ENCODE measurements at places on chromosomes 13 and 19.

- no peak for DNase-seq
Observed at GRCh38 chr19:13241231-13242104, 91.3 kb downstream of the IER2 start.

DNA sequence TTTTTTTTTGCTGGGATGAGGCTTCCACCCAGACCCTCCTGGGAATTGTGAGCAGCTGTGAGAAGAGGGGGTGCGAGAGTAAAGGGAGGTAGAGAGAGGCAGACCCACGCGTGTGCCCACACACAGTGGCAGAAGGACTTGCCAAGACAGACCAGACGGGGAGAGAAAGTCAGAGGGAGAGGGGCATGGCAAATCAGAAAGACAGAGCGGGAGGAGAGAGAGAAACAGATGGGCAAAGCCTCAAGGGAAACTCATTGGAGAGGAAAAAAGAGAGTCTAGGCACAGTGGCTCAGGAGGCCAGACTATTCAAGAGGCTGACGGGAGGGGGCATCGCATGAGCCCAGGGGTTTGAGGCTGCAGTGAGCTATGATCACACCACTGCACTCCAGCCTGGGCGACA lies 17.0 kb downstream of the CATSPERG start:
- no peak for DNase-seq

DNA sequence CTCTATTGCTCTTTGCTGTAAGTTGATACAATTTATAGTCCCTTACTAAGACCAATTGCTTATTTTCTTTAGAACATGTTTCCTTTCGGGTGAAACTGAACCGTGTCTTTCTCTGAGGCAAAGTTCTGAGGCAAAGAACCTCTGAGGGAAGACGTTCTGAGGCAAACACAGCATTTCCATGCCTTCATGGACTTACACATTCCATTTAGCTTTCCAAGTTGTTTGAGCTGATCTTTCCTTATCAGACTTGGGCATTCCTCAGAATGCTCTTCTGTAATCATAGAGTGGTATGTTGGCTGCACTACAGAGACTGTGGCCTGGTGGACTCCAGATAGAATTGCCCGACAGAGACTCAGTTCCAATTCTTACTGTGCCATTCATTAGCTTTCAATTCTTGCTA lies 579.1 kb downstream of the KCTD12 start:
- DNase-seq = no peak

DNA sequence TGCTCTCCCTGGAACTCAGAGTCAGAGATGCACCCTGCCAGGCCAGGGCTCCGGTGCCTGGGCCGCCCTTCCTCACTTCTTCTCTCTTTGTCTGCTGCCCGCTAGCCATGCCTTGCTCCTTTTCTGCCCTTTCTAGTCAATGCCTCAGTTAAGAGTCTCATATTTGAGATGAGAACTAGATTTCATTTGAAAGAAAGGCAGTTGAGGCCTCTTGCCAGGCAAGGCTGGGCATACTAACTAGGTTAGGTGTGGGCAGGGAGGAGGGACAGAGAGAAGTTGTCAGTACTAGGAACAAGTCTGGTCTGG lies 341.6 kb downstream of the DNAJC15 start:
- DNase-seq = no peak

DNA sequence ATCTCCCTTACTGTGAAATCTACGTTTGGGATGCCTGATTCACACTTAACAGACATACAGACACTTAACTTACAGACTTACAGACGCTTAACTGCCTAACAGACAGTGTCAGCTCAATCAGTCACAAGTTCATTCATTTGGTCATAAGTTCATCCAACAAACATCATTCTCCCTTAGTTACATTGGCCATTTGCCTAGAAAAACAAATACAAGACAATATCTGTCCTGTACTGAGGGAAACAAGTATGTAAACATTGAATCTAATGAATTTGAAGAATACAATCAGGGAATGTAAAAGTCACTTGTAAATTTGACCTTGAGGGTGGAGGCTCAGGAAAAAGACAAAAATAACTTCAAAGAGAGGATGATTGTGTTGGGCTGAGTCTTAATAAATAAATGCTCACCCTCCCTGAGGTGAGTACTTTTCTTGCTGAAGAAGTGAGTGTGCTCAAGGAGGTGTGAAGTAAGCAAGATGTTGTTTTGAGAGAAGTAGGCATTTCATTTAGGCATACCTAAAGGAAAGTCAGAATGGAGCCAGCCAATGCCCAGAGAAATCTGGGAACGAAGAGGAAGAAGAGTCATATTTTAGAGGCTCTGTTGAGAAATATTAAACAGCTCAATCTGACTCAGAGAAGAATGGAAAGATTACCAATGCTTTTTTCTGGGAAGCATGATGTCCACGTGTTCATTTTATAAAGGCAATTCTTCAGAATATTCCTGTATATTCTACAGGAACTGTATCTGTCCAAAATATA lies 958.4 kb upstream of the SLC10A2 start:
- no peak for DNase-seq

GRCh38 chr13:38863536-38863935 lies 127.1 kb downstream of the STOML3 start:
- no peak for DNase-seq

- DNase-seq = no peak
Observed at GRCh38 chr19:50344661-50345318, 15.6 kb upstream of the KCNC3 start.

- DNase-seq = no peak
Observed at GRCh38 chr13:46593398-46593797, 40.4 kb downstream of the LRCH1 start.

DNA sequence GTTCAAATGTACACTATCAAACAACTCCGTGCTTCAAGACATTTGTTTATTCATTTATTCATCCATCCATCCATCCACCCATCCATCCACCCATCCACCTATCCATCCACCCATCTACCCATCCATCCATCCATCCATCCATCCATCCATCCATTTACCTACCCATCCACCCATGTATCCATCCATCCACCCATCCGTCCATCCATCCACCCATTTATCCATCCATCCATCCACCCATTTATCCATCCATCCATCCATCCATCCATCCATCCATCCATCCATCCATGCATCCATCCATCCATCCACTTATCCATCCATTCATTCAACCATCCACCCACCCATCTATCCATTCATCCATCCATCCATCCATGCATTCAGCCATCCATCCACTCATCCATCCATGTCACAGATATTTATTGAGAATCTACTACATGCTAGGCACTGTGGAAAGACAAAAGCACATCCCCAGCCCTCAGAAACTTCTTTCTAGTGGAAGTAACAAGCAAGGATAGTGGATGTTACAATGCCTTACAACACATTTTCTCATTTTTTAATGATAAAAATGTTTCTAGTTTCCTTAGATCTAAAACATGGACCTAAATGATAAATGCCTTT lies 237.6 kb downstream of the ZNF536 start:
- DNase-seq = no peak

DNA sequence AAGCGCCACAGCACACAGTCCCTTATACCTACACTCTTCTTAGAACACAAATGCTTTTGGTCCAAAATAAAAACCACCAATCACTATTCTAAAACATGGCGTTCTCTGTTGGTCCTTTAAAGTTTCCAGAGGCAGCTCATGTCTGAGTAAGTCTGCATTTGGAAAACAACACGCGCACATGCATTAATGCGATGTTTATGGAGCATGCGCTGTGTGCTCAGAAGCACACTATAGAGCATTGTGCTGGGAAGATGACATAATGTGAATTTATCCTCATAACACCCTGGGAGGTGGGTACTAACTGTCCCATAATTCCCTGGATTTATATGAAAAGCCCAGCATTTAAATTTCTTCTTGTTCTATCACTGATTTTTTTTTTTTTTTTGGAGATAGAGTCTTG lies 10.7 kb downstream of the ZNF682 start:
- DNase-seq = no peak

GRCh38 chr19:51311351-51312257 lies at the start of gene IGLON5:
Gene IGLON5 (plus strand): TSS chr19:51311644. CDS start chr19:51311848, 204 bp downstream.
- no peak for DNase-seq

GRCh38 chr19:8512115-8512967 lies 1.6 kb downstream of the ZNF414 start:
- DNase-seq = no peak

DNA sequence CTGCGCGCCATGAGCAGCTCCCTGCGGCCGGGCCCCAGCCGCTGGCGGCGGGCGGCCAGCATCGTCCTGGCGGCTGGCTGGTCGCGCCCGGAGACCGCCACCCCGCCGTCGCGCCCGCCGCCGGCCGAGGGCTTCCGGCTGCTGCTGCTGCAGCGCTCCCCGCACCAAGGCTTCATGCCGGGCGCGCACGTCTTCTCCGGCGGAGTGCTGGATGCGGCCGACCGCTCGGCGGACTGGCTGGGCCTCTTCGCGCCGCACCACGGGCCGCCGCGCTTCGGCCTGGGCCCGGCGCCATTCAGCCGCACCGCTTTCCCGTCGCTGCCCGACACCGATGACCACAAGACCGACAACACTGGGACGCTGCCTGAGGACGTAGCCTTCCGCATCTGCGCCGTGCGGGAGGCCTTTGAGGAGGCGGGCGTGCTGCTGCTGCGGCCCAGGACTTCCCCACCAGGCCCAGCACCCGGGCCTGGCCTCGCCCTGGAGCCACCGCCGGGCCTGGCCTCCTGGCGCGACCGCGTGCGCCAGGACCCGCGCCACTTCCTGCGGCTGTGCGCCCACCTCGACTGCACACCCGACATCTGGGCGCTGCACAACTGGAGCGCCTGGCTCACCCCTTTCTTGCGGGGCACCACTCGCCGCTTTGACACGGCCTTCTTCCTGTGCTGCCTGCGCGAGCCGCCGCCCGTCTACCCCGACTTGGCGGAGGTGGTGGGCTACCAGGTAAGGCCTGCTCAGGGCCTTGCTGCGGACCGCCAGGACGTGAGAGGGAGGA lies 518 bp downstream of the NUDT19 start:
- no peak for DNase-seq

GRCh38 chr13:43694146-43694664 lies 92.6 kb downstream of the ENOX1 start:
- DNase-seq = no peak

DNA sequence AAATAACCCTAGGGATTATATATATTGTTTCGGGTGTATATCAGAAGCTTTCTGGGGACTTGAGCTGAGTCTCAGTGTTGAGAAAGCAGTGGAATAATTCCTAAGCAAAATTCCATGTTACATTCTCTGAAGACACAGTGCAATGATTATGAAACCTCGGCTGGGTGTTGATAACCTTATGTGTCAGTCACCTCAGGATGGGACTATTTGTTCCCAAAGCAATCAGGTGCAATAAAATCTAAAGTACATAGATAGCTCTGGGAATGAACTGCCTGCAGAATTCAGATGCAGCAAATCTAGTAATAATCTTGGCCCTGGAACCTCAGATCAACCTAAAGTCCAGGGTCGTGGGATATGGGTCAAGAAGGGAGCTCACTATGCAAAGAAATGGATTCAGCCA lies 53.0 kb downstream of the EDNRB start:
- DNase-seq = no peak

- DNase-seq = peak; percentile 72
Observed at GRCh38 chr19:4538601-4538954, 1.3 kb downstream of the LRG1 start.

DNA sequence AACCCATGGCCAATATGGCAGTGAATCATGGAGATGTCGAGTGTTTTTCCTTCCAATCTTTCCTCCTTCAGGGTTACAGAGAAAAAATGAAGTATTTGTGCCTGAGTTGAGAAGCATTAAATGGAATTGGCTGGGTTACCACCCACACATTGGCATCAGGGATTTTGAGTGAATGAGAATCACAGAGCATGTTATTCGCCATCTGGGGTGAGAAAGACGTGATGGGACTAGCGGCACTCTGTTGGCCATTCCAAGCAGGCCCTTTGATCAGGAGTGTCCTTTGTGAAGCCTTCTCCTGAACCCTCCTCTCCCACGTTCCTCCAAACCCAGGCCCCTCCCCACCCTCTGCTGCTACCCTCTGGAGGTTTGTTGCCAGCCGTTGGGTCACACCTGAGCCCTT lies 84.2 kb upstream of the PCDH8 start:
- DNase-seq = no peak

- no peak for DNase-seq
Observed at GRCh38 chr13:113963376-113963775, 10.5 kb downstream of the C13orf46 start.

GRCh38 chr19:6091771-6092291 lies 18.5 kb downstream of the RFX2 start:
- no peak for DNase-seq

DNA sequence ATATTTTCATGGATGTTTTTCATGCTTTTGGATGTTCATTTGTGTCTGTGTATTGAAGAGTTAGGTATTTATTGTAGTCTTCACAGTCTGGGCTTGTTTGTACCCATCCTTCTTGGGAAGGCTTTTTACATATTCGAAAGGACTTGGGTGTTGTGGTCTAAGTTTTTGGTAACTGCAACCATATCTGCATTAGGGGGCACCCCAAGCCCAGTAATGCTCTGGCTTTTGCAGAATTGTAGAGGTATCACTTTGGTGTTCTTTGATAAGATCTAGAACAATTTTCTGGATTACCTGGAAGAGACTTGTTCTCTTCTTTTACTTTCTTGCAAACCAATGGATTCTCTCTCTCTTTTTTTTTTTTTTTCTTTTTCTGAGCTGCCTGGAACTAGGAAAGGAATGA lies 581.3 kb downstream of the DACH1 start:
- no peak for DNase-seq

GRCh38 chr19:21117041-21117907 lies 24.6 kb upstream of the ZNF431 start:
- DNase-seq = no peak

GRCh38 chr19:38009650-38010242 lies 102.7 kb downstream of the SIPA1L3 start:
- DNase-seq = no peak

DNA sequence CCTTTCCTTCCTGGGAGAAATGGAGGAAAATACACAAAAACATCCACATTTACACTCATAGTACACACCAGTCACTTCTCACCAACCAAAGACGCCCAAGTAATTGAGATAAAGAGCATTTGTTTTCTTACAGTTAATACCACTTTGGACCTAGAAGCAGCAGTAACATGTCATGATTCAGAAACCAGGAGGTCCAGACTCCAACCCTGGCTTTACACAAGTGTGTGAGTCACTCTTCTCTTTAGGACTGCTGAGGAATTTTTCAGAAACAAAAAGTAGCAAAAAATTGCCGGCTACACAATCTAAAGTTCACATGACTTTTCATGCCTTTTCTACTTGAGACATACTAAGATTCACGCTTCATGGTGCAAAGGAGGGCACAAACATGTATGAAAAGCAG lies 42.1 kb downstream of the TUBGCP3 start:
- no peak for DNase-seq

GRCh38 chr13:111904701-111905608 lies 162.0 kb upstream of the SOX1 start:
- no peak for DNase-seq

GRCh38 chr13:40470660-40471059 lies 195.8 kb downstream of the FOXO1 start:
- DNase-seq = no peak

- no peak for DNase-seq
Observed at GRCh38 chr13:103255587-103256301, 189.5 kb upstream of the SLC10A2 start.

DNA sequence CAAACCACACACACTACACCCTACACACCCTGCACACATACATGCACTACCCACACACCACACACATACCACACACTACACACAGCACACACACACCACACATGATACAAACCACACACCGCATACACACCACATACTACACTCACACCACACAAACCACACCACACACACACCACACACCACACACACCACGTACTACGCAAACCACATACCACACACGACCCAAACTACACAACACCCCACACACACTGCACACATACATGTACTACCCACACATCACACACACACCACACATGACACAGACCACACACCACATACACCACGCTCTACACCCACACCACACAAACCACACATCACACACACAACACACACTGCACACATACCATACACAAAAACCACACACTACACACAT lies 6.6 kb downstream of the MAG start:
- DNase-seq = no peak

GRCh38 chr19:2365201-2365970 lies 5.3 kb downstream of the TMPRSS9 start:
- DNase-seq = no peak
